Activated naive CD4-positive, alpha-beta T cell treated with Interleukin-2 at 50 U/mL for 16 hours (primary cell): ENCODE measurements at places on chromosomes 5 and 9.

GRCh38 chr9:130610862-130611707 is 31.7 kb downstream of the FUBP3 start:
- DNase-seq = no peak

DNA sequence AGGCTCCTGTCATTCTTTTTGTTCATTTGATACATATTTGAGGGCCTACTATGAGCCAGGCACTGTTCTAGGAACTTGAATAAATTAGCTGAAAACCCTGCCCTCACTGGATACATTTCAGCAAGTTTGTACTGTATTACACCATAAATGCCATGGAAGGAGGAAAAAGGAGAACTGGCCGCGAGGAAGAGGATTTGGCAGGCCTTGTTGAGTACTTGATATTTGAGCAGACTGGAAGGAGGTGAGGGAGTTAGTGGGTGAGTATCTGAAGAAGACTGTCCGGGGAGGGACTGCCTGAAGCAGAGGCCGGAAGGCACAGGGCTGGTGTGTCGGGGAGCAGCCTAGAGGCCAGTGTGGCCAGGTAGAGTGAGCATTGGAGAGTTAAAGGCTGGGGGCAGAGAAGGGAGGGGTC is 4.5 kb downstream of the SNX30 start:
- DNase-seq = no peak

DNA sequence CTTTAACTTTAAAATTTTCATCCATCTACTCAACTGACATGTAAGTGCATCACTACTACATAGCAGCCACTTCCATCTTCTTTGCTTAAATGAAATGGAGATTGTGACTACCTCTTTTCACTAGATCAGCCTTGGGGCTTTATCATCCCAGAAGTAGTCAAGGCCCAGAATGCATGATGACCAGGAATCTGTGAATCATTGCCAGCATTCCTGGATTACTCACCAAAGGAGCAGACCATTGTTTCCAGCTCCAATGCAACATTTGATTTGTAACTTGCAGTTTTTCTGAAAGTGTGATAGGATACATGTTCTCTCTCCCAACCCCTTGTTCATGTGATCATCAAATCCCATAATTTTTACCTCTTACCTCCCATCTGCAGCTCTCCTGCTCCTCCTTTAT is 65.1 kb downstream of the PLPPR1 start:
- DNase-seq = no peak

GRCh38 chr5:166257661-166258060 is 2033.8 kb upstream of the WWC1 start:
- DNase-seq = no peak
